ENCODE measurements at places on chromosomes 6 and 20. TPM values are rescaled to one million over a fixed set of nuclear protein-coding genes. Genes with fewer than 3 reads are reported as not detected.

- no peak for DNase-seq
- no peaks in the 10 kb centered on the region for H3K27me3 ChIP-seq
- no peaks in the 10 kb centered on the region for H3K36me3 ChIP-seq
- no peaks in the 10 kb centered on the region for H3K4me1 ChIP-seq
These were observed 36.9 kb upstream of the FRMD1 start for GRCh38 chr6:168115748-168116437.

DNA sequence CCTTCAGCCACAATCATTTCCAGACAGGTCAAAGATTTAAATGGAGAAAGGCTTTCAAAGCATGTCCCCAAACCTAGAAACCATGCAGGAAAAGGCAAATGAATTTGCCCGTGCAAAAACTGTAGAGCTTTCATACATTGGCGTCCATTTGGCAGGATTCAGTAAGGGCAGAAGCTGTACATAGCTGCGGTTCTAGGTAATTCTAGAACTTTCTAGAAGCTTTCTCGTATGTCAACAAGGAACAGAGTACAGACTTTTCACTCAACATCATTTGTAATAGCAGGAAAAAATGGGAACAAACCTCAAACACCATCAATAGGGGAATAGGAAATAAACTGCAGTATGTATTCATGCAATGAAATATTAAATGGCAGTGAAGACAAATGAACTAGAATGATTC is 11.1 kb upstream of the MAPK13 start:
- no peaks in the 10 kb centered on the region for H3K36me3 ChIP-seq
- H3K27ac ChIP-seq = peak overlapping the region; percentile 14
- H3K4me3 ChIP-seq = no peak overlapping the region
- H3K27me3 ChIP-seq = no peaks in the 10 kb centered on the region
- no peak for DNase-seq
- H3K4me1 ChIP-seq = peaks cover 100% of the 10 kb centered on the region

GRCh38 chr20:47466213-47466612 is 35.5 kb upstream of the NCOA3 start:
- H3K4me1 ChIP-seq = peaks cover 21% of the 10 kb centered on the region
- no peaks in the 10 kb centered on the region for H3K27me3 ChIP-seq
- H3K36me3 ChIP-seq = no peaks in the 10 kb centered on the region
- H3K27ac ChIP-seq = no peak overlapping the region
- DNase-seq = no peak

- peaks cover 9% of the 10 kb centered on the region for H3K4me1 ChIP-seq
- no peak overlapping the region for H3K27ac ChIP-seq
- H3K27me3 ChIP-seq = peaks cover 11% of the 10 kb centered on the region
- H3K36me3 ChIP-seq = no peaks in the 10 kb centered on the region
These were observed 11.3 kb upstream of the GMPR start for GRCh38 chr6:16227048-16227562.

GRCh38 chr6:121780325-121781321 is 345.2 kb downstream of the GJA1 start:
- H3K4me3 ChIP-seq = no peak overlapping the region
- no peak overlapping the region for H3K27ac ChIP-seq
- no peaks in the 10 kb centered on the region for H3K36me3 ChIP-seq
- no peaks in the 10 kb centered on the region for H3K4me1 ChIP-seq

- no peak for DNase-seq
- H3K4me3 ChIP-seq = no peak overlapping the region
- no peak overlapping the region for H3K27ac ChIP-seq
- no peaks in the 10 kb centered on the region for H3K36me3 ChIP-seq
- H3K4me1 ChIP-seq = no peaks in the 10 kb centered on the region
These were observed 233.4 kb upstream of the ID4 start for GRCh38 chr6:19603721-19604120.

GRCh38 chr6:43812850-43813578 is 43.0 kb downstream of the VEGFA start:
- no peak overlapping the region for H3K27ac ChIP-seq
- H3K4me3 ChIP-seq = no peak overlapping the region
- no peak for DNase-seq
- H3K36me3 ChIP-seq = no peaks in the 10 kb centered on the region
- H3K27me3 ChIP-seq = no peaks in the 10 kb centered on the region
- peaks cover 8% of the 10 kb centered on the region for H3K4me1 ChIP-seq

DNA sequence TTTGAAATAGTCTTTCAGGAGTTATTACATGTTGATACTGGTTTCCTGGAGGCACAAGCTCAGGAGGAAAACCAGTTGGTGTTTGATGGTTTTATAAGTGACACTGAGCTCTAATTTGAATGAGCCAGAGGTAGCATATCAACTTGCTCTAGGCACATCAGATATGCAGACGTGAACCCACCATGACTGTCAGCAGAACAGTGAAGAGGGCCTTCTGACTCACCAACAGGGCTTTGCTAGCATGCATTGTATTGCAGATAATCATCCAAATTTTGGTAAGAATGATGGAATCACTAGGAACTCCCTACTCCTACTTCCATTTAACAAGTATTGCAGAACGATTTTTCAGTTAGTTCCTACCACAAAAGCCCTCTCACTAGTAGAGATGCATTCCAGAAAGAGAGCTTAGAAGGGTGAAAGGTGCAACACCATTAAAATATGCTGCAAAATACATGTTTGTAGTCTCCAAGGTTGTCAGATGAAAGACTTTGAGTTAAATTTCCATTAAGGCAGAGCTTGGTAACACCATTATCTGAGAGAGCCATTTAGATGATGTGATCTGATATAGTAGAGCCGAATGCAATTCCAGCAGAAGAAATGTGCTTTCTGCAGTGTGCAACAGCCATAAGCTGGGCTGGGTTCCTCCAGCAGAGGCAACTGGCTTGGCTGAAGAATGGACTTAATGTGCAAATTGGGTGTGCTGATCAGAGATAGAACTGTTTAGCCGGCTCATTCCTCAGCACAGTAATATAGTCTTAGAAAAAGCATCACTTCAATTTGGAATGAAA is 968.7 kb upstream of the ADGRB3 start:
- H3K27me3 ChIP-seq = no peaks in the 10 kb centered on the region
- no peak overlapping the region for H3K27ac ChIP-seq

GRCh38 chr6:22333802-22334201 is 37.0 kb upstream of the PRL start:
- DNase-seq = no peak
- H3K36me3 ChIP-seq = no peaks in the 10 kb centered on the region
- H3K4me3 ChIP-seq = no peak overlapping the region
- H3K27ac ChIP-seq = no peak overlapping the region
- H3K27me3 ChIP-seq = no peaks in the 10 kb centered on the region

- H3K4me1 ChIP-seq = peaks cover 28% of the 10 kb centered on the region
- peaks cover 5% of the 10 kb centered on the region for H3K36me3 ChIP-seq
- no peak overlapping the region for H3K4me3 ChIP-seq
- DNase-seq = no peak
- no peaks in the 10 kb centered on the region for H3K27me3 ChIP-seq
- no peak overlapping the region for H3K27ac ChIP-seq
These were observed 103.7 kb upstream of the TAB2 start for GRCh38 chr6:149213829-149214228.

The PCNA gene
- 474 TPM for total RNA-seq

The TUBB2A gene
- total RNA-seq = 2.8 TPM

The SLC16A10 gene
- 4.9 TPM for total RNA-seq

The SLC17A3 gene
- total RNA-seq = 2.5 TPM

The VSTM2L gene
- total RNA-seq = 0.60 TPM
